NCI-H1694 (cell line): ENCODE measurements at places on chromosomes 6 and 20.

- DNase-seq: no peak
Observed at GRCh38 chr6:149266659-149267058, 50.9 kb upstream of the TAB2 start.

DNA sequence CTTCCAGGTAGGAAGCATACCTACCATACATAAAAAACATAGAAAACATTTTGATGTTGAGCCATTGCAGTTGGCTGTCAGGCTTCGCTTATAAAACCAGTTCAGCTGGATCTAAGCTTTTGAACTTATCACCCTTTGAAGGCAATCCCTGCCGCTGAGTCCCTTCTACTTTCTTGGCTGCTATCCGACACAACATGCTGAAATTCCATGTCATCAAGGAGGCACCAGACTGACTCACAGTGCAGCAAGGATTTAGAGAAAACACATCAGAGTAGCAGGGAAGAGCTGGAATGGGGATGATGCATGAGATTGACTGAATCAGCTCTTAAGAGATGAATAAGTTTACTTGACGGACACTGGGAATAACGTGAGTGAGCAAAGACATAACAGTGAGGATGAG lies 135.0 kb upstream of the MAN1A1 start:
- DNase-seq: no peak

- DNase-seq: no peak
Observed at GRCh38 chr6:44849806-44850205, 462.3 kb downstream of the CDC5L start.

DNA sequence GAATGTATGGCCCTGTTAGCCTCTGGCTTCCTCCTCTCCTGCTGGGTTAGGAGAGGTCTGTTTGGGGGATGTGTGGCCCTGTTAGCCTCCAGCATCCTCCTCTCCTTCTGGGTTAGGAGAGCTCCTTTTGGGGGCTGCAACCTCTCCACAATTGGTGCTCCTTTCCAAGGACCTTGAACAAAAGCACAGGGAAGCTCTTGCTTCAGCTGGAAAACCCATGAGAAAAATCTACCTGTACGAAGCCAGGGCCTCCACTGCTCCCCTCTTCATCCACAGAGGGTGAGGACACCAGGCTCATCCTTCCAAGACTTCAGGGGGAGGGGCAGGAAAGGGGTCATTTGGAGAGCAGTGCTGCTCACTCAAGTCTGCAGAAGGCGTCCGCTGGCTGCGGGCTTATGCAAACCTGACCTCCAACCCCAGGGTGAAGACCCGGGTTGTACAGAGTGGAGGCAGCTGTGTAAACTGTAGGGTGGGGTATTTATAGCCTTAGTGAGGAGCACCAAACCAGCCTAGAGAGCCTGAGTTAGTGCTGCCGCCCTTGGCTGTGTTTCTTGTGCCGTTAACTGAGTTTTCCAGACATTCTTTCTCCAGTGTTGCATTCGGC lies 62.1 kb downstream of the SLC24A3 start:
- no peak for DNase-seq

- DNase-seq: no peak
Observed at GRCh38 chr6:93943661-93944060, 524.3 kb upstream of the EPHA7 start.

DNA sequence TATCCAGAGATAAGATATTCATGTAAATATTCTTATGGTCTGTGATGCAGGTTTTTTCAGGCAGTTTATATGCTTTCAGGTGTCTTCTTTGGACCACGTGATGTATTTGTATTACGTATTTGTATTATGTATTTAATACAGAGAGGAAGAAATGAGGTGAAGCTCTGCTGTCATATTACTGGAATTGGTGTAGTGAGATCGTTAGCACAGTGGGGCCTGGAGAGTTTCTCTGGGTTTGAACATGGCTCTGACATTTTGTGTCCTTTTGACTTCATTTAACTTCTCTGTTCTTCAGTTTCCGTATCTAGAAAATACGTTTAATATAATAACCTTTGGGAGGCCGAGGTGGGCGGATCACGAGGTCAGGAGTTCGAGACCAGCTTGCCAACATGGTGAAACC lies 1.6 kb upstream of the PRIM2 start:
- DNase-seq: no peak

GRCh38 chr20:37240337-37241067 lies 21.1 kb downstream of the GHRH start:
- no peak for DNase-seq

DNA sequence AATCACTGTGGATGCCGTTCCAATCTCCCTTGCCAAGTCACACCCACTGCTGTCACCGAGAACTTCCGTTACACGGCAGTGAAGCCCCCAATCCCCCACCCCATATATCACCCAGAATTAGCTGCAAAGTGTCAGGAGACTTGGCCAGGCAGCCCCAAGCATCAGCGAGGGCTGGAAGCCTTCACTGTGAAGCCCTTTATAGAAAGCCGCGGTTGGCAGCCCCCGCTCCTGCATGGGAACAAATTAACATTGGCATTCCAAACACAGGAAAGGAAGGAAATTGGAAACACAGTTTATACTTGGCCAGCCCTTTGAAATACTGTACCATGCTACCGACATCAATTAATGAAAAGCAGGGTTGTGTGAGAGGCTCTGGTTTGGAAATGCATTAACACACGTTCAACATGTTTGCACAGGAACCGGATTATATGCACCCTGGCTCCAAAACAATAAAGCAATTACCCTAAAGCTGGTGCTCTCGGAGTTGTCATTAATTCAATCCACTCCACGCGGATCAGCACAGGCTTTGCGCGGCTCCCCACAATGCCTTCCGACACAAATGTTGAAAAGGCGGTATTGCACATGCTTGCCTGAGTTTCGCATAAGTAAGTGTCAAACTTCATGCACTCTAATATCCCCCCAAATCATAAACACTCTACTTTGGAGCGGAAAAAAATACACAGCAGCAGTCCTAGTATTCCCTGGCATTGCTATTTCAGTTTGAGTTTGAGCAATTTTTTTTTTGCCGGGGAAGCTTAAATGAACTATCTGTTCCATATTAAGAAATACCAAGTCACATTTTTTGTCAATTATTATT lies 7.1 kb downstream of the BMP7 start:
- no peak for DNase-seq

GRCh38 chr20:24699321-24700165 lies 230.1 kb downstream of the SYNDIG1 start:
- DNase-seq: no peak

- DNase-seq: no peak
Observed at GRCh38 chr20:20205141-20205861, 153.0 kb downstream of the CFAP61 start.

GRCh38 chr6:29953001-29953441 lies 10.7 kb downstream of the HLA-A start:
- no peak for DNase-seq

DNA sequence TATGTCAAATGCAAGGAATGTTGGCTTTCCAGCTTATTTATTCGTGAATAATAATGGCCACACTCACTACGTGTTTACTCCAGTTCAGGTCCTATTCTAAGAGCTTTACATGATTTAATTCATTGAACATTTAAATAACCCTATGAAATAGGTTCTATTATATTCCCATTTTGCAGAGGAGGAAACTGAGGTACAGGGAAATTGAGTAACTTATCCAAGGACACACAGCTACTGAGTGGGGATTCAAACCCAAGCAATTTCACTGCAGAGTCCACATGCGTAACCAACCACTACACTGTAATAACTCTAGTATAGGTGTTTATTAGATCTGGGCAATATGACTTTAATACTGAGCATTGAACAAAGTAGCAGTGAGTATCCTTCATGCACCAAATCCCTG lies 12.3 kb upstream of the SLC13A3 start:
- DNase-seq: no peak

DNA sequence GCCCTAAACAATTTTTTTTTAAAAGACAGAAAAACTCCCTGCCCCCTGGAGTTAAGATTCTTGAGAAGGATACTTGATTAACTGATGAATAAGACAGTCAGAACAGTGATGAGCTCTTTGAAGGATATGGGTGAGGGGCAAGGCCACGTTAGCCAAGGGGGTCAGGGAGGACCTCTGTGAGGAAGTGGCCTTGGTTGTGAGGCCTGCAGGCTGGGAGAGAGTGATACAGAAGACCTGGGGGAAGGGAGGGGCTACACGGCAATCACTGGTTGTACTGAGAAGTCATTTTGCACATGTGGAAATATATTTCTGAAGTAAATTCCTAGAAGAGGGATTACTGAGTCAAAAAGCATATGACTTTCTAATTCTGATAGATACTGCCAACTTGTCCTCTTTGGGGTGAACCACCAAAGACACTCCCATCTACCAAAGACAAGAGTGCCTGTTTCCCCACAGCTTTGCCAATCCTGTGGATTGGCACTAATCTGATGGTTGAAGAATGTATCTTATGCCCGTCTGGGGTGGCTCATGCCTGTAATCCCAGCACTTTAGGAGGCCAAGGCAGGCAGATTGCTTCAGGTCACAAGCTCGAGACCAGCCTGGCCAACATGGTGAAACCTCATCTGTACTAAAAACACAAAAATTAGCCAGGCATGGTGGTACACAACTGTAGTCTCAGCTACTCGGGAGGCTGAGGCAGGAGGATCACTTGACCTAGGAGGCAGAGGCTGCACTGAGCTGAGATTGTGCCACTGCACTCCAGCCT lies 22.3 kb upstream of the BCAS4 start:
- no peak for DNase-seq

DNA sequence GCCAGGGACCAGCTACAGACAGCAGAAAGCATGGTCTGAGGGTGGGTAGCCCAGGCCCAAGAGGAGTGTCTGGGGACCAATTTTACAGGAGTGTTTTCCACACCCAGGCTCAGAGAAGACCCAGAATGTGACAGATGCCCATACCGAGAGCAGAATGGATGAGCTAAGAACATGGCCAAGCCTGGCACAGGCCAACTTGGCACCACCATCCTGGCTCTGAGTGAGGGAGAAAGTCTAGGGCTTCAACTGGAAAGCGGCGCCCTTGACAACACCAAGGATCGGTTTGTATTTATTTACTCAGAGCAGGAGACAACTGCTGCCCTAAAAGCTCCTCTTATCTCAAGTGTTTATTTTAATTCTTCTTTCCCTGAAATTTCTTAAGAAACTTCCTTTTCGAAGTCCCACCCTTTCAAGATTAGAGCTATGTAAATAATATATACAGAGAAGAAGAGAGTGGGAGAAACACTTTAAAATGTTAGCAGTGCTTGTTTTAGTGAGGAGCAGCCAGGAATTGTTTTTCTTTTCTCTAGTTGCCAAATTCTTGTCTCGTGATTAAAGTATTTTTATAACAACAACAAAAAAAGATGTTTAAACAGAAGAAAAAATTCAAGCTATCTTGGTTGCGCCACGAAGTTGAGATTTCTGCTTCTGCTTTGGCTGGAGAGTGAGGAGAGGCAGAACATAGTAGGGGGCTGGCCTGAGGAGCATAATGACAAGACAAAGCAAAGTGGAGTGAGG lies 16.2 kb downstream of the TNXB start:
- DNase-seq: no peak

DNA sequence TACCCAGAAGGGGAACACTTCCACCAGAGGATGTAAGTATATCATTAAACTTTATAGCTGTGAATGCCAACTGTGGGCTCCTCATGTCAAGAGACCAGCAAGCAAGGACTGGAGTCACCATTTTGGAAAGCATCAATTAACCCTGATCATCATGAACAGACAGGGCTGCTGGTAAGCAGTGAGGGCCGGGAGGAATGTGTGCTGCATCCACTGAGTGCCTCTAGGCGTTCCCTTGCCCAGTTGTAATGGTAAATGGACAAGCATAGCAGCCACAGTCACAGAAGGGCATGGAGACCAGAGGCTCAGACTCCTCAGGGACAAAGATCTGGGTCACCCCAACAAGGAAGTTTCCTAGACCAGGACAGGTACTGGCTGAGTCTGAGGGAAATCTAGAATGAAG lies 23.6 kb downstream of the LINC00237 start:
- DNase-seq: no peak

GRCh38 chr6:78390066-78390465 lies 477.3 kb upstream of the IRAK1BP1 start:
- DNase-seq: no peak

DNA sequence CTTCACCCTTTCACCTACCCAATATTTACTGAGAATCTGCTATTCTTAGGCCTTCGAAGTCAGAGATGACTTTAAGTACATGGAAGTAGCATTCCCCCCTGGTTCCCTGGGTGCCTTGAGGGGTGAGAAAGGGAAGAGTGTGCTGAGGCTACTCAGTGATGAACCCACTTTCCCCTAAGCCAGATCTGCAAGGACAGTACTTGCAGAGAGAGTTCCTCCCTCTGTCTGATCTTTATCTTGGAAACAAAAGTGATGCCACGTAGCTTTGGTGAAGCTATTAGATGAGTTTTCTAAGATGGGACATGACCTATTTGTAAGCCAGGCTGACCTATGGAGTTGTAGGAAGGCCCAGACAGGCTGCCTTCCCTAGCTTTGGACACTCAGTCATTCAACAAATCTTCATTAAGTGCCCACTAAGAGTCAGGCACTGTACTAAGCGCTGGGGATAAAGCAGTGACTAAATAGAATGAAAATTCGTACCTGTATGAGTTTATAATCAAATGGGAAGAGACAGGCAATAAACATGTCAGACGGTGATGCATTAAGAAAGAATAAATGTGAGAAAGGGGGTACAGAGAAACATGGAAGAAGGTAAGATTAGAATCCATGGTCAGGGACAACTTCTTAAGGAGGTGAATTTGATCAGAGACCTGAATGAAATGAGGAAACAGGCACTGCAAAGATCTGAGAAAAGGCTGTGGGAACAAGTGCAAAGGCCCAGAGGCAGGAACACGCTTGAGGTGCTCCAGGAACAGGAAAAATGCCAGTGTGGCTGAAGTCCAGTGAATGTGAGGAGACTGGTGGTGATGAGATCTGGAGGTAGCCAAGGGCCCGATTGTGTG lies 42.2 kb downstream of the BCL2L1 start:
- DNase-seq: no peak

GRCh38 chr20:31542201-31542842 lies 28.1 kb downstream of the HM13 start:
- DNase-seq: no peak

DNA sequence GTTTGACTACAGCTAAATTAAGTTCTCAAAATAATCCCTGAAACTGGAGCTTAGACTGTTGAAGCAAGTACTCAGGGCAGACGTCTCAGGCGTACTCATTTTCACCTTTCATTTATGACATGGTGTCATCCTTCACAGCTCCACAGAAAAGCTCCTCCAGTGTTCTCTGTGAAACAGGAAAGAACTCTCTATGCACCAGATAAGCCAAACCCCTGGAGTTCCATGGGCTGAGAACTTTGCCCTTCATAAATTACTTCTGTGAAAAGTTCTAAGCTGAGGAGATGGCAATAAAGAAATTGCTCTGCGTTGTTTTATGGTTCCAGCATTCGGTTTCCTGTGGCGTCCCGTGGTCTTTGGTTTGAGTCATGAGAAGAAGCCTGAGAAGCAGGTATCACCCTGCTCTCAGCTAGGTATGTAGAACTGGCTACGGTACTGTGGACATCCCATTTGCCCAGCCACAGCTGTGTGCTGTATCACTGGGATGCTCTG lies 20.2 kb upstream of the RREB1 start:
- no peak for DNase-seq

- no peak for DNase-seq
Observed at GRCh38 chr6:144952456-144953240, 667.5 kb downstream of the UTRN start.
